ENCODE measurements at places on chromosomes 16 and 17. TPM values are rescaled to one million over a fixed set of nuclear protein-coding genes. Genes with fewer than 3 reads are reported as not detected.

Gene GFAP
- 3.4 TPM for polyA plus RNA-seq

Gene CCDC144A
- 1.5 TPM for polyA plus RNA-seq

Gene SLC5A10
- 0.11 TPM for polyA plus RNA-seq

Gene MFSD6L
- 0.30 TPM for polyA plus RNA-seq

Gene MAPT
- polyA plus RNA-seq = 7.8 TPM

Gene TPSG1
- polyA plus RNA-seq = 0.45 TPM

Gene MYH2
- 0.33 TPM for polyA plus RNA-seq

Gene TBC1D28
- not detected for polyA plus RNA-seq

Gene CACNG5
- polyA plus RNA-seq = not detected

Gene CDC42EP4
- polyA plus RNA-seq = 52.6 TPM

Gene MYH13
- polyA plus RNA-seq = not detected

Gene MSLN
- polyA plus RNA-seq = 14.2 TPM

Gene HIGD1B
- polyA plus RNA-seq = 10.7 TPM

Gene SLC5A2
- polyA plus RNA-seq = 4.4 TPM

Gene PRAC1
- polyA plus RNA-seq = not detected

Gene HIRIP3
- 14.8 TPM for polyA plus RNA-seq

Gene DHX58
- 7.0 TPM for polyA plus RNA-seq

Gene TMIGD1
- polyA plus RNA-seq = not detected

Gene ZMYND15
- 0.56 TPM for polyA plus RNA-seq

Gene RNF227
- 1.9 TPM for polyA plus RNA-seq

Gene JMJD6
- 19.3 TPM for polyA plus RNA-seq

Gene KRTAP4-3
- polyA plus RNA-seq = not detected

Gene SCIMP
- not detected for polyA plus RNA-seq

Gene NLE1
- 24.5 TPM for polyA plus RNA-seq

Gene MYLK3
- 0.22 TPM for polyA plus RNA-seq
